Stimulated activated naive CD4-positive, alpha-beta T cell (primary cell): ENCODE measurements at places on chromosomes 1 and 21.

DNA sequence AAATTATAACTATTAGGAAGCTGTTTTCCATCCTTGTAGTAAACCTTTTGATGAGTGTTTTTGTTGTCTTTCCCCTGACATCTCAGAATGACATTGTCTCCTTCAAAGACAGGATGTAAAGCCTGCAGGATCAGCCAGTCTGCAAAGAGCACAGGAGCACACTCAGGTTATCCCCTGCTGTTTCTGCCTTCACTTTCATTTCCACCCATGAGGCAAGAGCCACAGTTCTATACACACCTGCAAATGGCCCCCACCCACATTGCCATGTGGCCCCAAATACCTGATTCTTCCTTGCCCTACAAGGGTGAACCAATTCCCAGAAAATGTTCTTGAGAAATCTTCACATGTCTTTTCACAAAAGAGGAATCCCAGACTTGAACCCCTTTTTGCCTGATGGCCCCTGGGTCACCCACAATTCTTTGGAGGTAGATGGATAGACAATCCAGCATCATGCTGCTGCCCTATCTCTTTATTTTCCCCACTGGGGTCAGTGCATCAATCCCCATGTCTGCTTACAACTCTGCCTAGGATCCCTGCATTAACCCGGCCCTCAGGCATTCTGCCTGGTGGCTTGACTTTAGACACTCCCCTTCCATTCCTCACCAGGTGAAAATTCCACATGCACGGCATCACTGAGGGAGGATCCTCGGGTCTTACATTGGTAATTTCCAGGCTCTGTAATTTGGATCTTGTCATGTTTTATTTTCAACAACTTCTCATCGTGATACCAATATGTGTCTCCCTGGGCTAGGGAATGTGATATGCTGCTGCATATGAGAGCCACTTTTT, 2.6 kb downstream of the FCRL3 start:
- no peak for DNase-seq

GRCh38 chr1:27027575-27028250, 15.1 kb upstream of the TENT5B start:
- DNase-seq, result no peak

GRCh38 chr1:241447031-241447644, 72.4 kb downstream of the FH start:
- no peak for DNase-seq

DNA sequence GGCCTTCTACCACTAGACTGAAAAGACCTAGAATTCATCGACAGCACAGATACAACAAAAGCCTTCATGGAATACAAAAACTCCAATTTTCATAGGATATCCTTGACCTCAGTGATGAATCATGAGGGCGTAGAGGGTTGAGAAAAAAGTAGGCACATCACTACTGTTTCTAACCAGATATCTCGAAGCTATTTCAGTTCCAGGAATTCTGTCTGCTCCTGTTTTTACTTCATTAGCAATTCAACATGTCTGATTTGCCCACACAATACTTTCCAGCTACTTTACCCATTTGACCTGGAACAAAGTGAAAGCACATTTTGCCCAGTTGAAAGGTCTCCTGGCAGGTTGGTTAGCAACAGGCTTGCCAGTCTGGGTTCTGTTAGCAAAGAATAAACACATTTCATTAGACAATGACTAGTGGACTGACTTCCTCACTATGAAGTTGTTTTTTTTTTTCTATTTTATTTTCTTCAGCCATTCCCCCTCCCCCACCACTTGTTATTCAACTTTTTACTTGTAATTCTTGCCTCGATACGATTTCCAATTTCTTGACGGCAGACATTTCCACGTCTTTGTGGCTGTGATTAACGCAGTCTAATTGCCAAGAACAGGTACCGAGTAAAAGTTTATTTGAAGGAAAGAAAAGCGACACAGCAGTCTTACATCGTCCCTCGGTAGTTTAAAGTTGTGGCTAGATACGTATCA, 4.0 kb upstream of the ZBTB18 start:
- no peak for DNase-seq

- no peak for DNase-seq
These were observed 4.2 kb downstream of the FMO1 start for GRCh38 chr1:171252482-171252881.
